ENCODE measurements at places on chromosomes 16 and 17.
A peak's percentile ranks its signal among the peaks of the same experiment; 100 is the strongest.

GRCh38 chr16:2501946-2502895 lies 11.5 kb upstream of the ATP6V0C start:
- DNase-seq, result no peak

DNA sequence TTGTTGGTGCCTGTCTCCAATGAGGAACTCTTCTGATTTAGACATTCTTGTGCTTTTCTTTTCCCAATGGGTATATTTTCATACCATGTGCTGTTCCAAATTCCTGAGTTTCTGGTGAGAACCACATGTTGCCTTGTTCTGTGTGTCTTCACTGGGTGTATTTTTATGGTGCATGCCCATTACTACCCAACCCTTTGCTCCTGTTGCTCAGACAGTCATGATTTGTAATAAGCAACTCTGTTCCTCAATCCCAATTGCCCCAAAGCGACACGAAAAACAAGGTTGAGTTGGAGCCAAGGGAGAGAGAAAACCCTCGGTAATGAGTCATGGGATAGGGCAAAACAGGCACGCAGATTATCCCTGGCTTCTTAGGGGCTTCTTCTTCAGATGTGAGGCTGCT lies 101.8 kb downstream of the ABCA8 start:
- no peak for DNase-seq

- DNase-seq, result no peak
These were observed 214.1 kb downstream of the ANKFN1 start for GRCh38 chr17:56367366-56367765.

GRCh38 chr16:2358811-2359210 lies 18.3 kb upstream of the ABCA3 start:
- DNase-seq, result no peak

- no peak for DNase-seq
These were observed 146.3 kb upstream of the NOL11 start for GRCh38 chr17:67571478-67571877.

DNA sequence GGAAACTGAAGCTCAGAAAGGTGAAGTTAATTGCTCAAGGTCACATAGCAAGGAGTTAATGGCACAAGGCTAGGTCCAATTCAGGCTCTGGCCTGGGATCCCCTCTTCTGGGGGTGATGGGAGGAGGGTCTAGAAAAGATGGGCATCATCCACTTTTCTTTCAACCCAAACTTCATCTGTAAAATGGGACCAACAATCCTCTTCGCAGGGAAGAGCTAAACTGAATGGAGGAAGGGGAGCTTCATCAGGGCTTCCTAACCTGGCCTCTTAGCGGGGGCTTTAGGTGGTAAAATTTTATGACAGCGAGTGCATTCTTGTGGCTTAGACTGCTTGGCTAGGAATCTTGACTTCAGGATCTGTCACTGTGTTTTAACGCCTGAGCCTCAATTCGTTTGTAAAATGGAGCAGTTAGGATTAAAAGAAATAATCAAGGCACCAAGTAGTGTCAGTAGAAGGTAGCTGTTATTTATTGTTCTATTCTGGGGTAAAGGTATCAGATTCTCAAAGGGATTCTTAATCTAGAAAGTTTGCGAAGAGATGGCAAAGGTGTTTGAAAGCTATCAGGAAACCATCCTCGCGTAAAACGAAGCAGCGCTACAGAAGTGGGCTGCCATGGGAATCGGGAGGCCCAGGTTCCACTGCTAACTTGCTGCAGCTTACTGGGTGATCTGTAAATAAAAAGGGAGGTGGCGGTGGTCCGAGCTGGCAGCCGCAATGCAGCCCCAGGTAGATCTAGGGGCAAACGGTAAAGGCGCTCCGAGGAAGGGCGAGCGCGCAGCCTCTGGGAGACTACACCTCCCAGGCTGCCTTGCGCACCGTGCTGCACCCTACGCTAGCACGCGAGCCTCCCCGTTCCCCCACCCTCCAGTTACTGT lies 1.5 kb upstream of the SRCAP start:
- peak; percentile 84 for DNase-seq

DNA sequence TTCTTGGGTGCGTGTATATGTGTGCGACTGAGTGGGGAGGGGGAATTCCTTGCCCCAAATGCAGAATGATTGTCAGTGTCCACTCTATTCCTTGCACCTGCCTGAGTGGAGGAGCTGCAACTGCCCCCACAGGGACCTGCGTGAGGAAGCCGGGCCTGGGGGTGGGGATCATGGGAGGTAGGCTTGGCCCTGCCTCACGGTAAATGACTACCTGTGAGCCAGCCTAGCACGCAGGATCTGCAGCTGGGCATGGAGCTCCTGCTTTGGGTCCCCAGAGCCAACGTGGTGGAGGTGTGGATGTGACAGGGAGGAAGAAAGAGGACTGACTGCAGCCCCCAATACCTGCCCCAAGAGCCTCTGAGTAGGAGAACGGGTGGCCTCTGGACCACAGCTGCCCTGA lies 77.0 kb upstream of the GAS7 start:
- no peak for DNase-seq

DNA sequence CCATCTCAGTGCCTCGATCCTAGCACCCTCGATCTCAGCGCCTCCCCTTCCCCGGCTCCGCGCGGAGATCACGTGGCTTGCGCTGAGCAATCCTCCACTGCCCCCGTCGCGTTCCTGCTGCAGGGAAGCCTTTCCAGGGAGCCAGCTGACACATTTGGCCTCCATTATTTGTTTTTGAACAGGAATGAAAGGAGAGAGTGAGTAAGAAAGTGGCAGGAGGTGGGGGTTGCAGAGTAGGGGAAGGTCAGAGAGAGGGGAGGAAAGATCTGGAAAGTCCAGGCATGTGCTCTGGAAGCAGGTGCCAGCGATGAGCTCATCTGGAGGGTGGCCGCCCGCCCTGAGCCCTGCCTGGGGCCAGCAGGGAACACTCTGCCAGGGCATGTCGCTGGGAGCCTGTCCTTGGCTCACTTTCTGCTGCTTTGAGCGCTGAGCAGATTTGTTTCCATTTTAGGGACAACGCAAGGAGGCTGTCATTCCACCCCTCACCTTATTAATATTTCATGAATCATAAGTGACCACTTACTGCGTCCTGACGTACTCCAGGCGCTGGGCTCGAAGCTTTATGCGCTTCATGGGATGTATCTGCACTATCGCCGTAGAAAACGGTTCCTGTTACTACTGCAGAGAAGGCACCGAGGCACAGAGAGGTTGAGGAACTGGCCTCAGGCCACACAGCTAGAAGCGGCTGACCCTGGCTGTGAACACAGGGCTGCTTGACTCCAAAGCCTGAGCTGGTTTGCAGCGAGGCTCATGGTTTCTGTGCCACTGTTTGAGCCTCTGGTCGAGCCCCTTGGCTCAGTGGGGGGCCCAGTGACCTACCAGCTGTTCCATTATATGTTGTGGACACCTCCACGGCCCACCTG lies 283.1 kb downstream of the SEC14L1 start:
- DNase-seq, result no peak

- no peak for DNase-seq
These were observed 10.4 kb upstream of the DPEP1 start for GRCh38 chr16:89602952-89603590.

DNA sequence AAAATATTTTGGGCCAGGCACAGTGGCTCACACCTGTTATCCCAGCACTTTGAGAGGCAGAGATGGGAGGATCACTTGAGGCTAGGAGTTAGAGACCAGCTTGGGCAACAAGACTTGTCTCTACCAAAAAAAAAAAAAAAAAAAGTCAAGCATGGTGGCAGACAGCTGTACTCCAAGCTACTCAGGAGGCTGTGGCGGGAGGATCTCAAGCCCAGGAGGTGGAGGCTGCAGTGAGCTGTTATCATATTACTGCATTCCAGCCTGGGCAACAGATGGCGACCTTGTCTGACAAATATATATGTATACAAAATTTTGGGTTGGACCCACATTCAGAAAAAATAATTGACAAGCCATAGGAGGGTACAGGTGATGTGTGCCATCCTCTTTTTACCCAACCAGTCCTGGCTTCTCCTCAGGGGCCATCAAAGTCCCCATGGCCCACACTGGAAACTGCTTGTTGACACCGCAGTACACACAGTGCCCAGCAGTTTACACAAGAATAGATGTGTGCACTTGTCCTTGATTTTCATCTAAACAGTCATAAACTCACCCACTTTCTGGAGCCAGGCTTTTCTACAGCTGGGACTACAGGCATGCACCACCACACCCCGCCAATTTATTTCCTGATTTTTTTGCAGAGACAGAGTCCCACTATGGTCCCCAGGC lies 1.7 kb downstream of the CES2 start:
- no peak for DNase-seq

DNA sequence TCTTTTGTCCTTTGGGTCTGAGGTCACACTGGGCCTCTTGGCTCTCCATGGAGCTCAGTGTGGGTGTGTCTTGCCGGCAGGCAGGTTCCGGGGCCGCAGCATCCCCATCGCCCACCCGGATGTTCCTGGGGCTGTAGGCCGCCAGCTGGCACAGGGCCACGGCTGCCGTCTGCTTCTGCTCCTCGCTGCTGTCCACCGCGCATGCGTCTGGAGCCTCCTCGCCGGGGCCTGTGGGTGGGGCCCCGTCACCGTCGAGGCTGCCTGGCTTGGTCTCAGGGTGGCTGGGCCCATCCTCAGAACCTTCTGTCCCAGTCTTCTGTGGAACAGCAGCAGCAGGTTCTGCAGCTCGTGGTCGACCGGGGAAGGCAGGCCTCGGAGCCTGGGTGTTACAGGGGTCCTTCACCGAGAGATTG lies 9.6 kb downstream of the ZNF750 start:
- DNase-seq, result no peak

GRCh38 chr17:82752371-82753200 lies 721 bp downstream of the TBCD start:
- peak; percentile 61 for DNase-seq

- no peak for DNase-seq
These were observed 5.8 kb upstream of the RSL1D1 start for GRCh38 chr16:11857161-11857560.

- DNase-seq, result no peak
These were observed 123.0 kb upstream of the CACNG5 start for GRCh38 chr17:66711881-66712321.

DNA sequence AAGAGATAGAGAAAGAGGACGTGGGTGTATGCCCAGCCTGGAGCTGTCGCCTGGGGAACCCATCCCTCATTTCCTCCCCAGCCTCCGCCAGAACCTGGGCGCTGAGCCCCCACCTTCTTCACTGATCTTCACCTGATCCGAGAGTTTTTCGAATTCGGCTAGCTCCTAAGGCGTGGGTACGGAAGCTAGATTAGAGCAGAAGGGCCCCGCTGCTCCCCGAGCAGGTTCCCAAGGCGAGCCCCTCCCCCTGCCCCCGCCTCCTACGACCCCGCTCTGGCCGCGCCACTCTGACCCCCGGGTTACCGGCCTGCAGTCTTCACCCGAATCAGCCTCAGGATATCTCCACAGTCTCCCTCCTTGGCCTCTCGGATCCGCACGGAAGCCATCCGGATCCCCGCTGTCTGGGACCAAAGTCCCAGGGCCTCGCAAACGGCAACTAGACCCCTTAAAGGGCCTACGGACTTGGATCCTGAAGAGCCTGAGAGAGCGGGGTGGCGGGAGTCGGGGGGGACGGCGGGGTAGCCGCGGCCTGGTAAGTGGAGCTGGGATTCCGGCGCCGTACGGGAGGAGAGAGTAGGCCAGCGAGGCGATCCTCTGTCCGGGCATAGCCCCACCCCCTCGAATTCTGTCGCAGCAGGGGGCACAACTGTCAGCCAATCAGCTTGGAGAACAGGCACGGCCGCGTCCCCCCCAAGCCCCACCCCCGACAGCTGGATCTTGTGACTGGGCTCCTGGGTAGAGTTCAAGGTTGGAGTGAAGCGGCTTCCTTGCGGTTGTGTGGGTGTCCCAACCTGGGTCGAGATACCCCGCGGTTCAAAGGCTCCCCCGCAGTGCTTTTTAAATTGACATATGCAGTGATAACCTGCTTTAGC lies at the start of gene SAT2:
SAT2 (minus strand) TSS at position 572 of the 872 bp plus-strand sequence; CDS start at position 386, 186 bp downstream.
- DNase-seq, result peak; percentile 97

GRCh38 chr17:42975265-42975664 lies 4.6 kb downstream of the PTGES3L start:
- no peak for DNase-seq

DNA sequence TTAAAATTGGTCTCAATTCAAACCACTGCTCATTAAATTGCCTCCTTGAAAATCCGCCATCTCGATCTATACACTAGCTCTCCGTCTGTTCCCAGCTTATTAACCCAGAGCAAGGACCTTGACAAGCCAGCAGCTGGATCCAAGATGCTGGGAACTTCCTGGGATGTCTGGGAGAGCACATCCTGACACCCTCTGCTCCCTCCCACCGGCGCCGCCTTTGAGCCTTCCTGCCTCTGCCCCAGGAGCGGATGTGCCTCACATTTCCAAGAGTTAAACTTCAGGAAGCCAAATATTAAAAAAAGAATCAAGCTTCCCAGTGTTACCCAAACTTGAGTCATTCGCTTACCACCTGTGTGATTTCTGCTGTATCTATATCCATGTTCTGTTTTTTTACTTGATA lies 107.9 kb downstream of the HAPSTR1 start:
- no peak for DNase-seq

DNA sequence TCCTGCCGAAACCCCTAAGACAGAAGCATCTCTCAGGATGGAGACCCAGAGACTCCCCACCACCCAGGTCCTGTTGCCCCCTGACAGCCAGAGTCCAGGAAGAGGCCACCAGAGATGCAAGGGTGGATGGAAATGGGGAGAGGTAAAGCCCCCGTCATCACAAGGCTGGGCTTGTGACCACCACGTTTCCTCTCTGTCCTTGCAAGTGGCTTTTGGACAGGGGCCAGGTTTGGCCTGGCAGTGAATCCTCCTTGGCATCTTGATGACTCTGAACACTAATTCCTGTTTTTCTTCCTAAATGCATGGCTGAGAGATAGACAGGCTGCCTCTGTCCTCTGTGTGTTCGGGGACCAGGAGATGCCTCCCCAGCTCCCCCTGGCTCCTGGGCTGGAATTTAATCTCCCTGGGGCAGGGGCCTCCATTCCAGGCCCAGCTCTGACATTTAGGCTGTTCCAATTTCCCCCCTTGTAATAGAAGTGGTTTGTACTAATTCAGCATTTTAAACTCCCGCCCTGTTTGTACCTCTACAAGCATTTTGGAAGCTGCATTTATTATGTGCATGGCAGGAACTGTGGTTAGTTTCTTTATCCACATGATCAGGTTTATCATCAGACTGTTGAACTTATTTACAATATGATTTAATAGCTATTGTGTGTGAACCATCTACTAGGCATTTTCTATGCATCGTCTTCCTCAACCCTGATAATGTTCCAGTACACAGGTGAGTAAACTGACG lies 116.1 kb upstream of the IRX6 start:
- DNase-seq, result no peak

DNA sequence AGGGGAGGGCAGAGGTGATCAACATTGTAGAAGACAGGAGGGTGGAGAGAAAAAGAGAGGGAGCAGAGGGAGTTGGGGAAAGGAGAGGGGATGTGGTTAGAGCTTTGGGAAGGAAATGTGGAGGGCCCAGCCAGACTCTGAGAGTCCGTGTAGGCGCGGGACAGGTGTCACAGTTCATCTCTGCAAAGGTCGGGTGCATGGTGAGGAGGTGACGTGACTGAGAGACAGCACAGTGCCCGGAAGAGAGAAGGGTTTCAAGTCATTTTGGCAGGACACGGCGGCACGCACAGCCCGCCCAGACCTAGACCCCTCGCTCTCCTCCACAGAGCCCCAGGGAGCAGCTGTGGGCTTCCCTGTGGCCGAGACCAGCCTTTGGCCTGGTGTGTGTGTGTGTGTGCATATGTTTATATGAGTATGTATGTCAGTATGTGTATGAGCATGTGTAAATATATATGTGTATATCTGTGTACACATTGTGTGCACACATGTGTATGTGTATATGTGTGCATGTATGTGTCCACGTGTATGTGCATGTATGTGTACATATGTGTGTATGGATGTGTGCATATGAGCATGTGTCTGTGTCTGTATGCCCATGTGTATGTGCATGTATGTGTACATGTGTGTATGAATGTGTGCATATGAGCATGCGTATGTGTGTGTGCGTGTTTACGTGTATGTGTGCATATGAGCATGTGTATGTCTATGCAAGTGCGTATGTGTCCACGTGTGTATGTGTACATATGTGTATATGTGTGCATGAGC lies 104.6 kb downstream of the SEC14L1 start:
- DNase-seq, result peak; percentile 70

Data from GM12891 (cell line).